ENCODE measurements at places on chromosomes 5 and 9.

DNA sequence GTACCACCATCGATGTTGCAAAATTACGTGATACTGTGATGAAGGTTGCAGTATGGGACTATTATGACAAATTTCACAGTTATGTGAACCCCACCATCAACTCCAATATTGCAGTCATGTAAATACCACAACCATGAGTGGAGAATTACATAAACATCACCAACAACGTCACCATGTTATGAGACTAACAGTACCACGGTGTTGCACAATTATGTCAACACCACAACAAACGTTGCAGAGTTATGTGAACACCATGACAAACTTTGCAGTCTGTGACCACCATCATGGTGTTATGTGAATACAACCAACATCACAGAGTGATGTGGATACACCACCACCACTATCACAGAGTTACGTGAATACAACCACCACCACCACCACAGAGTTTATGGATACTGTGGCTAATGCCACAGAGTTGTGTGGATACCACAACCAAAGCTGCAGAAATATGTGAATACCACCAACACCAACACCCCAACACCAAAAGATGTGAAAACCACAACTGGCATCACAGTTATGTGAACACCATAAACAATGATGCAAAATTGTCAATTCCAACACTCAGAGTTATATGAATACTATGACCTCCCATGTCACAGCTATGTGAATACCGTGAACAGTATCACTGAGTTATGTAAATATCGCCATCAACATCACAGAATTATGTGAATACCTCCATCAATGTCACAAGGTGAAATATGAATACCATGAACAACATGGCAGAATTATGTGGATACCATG lies 62.4 kb downstream of the SHC3 start:
- no peak for DNase-seq

- no peak for DNase-seq
Observed at GRCh38 chr5:151086905-151087360, 6.1 kb upstream of the TNIP1 start.

DNA sequence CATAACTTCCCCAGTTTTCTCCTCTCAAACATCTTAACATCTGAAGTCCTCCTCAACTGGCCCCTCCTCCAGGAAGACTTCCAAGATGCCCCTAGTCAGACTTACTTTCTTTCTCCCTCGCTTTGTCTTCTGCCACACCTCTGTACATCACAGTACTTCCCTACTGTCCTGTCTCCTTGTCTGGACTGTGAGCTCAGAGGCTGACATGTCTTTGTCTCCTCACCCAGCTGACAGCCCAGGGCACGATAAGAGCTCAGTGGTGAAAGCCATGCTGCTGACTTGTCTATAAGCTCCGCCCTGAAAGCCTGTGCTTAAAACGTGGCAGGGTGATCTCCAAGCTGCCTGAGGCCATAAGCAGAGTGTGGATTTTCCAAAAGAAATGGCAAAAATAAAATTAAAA lies 33.0 kb upstream of the SLC25A51 start:
- no peak for DNase-seq

- peak; percentile 35 for DNase-seq
Observed at GRCh38 chr5:4313138-4313537, 717.5 kb downstream of the IRX1 start.

DNA sequence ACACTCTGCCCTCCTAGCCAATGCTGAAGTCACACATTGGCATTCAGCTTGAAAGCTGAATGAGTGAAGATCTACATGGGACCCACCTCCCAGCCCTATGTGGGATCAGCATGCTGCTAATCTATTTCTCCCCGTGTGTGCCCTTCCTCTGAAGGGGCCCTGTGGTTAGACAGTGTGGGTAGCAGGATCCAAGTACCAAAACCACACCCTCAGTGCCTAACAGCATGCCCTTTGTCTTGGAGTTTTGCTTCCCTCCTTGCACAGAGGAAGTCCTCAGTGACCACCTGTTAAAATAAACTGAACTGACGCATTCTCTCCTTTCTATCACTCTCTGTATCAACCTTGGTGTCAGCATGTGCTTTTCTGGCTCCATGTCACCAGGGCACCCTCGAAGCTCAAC lies 25.0 kb downstream of the SH3TC2 start:
- DNase-seq: peak; percentile 44

- peak; percentile 6 for DNase-seq
Observed at GRCh38 chr5:171152382-171152781, 156.7 kb upstream of the TLX3 start.

- no peak for DNase-seq
Observed at GRCh38 chr5:135878156-135878620, 17.5 kb downstream of the IL9 start.

DNA sequence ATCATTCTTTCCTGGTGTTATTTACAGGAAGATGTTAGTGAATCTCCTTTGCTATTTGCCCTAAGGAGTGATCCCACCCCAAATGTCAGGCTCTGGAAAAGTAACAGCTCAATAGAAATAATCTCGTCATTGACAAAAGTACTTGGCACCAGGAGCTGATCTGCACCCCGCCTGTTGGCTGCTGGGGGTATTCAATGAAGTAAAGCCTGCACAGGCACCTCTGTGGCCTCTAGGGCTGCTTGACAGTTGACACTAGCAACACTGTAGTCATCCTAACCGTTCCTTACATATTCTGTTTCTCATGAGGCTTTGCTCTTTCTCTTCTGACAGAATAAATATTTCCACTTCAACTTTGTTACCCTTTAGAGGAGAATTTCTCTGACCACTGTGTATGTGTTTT lies 103.4 kb downstream of the DOCK2 start:
- no peak for DNase-seq

DNA sequence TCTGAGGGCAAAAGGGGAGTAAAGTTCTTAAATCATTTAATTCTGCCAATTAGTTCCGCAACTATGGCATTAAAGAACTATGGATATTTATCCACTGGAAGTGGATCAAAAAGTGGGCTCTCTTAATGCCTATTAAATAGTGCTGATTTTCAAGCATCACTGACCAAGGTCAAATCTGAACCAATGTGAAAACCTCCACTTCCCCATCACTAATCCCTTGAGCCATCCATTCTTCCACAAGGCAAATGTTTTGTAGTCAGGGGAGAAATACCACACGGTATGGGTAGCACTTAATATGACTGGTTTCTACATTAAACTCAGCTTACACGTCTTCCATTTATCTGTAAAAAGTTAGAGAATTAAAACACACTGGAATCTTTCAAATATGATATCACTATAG lies 57.6 kb downstream of the MLLT3 start:
- DNase-seq: no peak

- DNase-seq: no peak
Observed at GRCh38 chr5:79803007-79803406, 113.4 kb downstream of the CMYA5 start.

DNA sequence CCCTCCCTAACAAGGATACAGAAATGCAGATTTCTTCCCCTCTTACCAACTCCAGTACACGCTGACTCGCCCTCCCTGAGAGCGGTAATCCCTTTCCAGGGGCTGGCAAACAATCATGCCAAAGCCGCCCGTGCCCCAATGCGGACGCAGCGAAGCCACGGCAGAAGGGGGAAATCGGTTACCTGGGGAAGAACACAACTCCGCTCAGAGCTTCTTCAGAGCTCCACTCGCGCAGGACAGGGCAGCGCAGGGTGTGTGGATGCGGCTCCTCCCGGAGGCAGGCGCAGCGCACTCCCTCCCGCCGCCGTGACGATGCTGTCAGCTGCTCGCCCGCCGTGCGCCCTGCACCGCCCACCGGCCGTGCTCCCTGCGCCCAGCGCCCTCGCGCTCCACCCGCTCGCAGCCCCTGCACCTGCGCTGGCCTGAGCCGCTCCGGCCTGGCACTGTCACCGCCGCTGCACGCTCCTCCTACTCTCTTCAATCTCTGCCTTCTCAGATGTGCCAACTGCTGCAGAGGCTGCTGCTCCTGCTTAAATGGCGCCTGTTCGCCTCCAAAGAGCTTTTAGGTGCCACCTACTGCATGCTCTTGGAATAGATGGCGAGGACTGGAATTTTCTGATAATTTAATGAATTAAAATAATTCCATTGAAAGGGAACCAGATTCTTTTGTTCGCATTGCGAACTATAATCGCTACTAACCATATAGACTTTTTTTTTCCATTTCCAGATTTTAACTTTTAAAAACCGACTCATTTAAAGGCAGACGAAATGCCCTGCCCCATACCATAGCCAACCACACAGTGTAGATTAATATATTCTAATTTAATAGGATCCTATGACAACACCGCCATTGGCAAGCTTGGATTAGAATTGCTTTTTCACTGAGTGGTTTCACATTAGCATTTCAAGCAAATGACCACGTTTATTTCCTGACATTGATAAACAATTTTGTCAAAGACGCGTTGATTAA lies at the start of gene DIRAS2:
TSS of gene DIRAS2 (minus strand) at position 255 of the 970 bp plus-strand sequence. CDS start 28,997 bp downstream, outside the sequence.
- peak; percentile 84 for DNase-seq

GRCh38 chr5:126383246-126383645 lies 40.0 kb upstream of the GRAMD2B start:
- DNase-seq: no peak

- no peak for DNase-seq
Observed at GRCh38 chr9:99264070-99264680, 42.1 kb downstream of the SEC61B start.

GRCh38 chr5:178113141-178113787 lies at the start of gene N4BP3:
Gene N4BP3, plus strand, starts transcription at chr5:178113532. Its CDS starts 6,052 bp downstream, at chr5:178119584.
- DNase-seq: peak; percentile 91

DNA sequence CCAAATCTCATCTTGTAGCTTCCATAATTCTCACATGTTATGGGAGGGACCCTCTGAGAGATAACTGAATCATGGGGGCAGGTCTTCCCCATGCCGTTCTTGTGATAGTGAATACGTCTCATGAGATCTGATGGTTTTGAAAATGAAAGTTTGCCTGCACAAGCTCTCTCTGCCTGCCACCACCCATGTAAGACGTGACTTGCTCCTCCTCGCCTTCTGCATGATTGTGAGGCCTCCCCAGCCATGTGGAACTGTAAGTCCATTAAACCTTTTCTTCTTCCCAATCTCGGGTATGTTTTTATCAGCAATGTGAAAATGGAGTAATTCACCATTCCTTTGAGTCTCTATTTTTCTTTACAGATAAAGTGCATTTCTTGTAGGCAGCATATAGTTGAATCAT lies 66.9 kb upstream of the FNIP1 start:
- no peak for DNase-seq

DNA sequence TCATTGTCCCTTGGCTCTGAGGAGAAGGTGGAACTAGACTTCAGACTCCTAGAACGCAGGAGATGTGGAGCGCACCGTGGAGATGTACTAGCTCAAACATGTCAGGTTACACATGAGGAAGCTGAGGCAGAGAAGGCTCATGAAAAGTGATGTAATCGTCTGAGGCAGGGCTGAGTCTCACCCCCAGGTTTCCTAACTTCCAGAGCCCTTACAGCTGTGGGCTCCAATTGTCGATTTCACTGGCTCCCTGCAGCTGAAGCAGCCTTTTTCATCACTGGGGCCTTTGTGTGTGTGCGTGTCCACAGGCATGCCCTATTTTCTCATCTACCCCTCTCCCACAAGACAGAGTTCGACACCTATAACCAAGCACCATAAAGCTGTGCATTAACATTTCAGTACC lies 370.6 kb downstream of the NTRK2 start:
- DNase-seq: no peak

- DNase-seq: peak; percentile 20
Observed at GRCh38 chr5:87151547-87151946, 116.1 kb upstream of the RASA1 start.

- peak; percentile 6 for DNase-seq
Observed at GRCh38 chr9:19946441-19947109, 157.7 kb upstream of the SLC24A2 start.

DNA sequence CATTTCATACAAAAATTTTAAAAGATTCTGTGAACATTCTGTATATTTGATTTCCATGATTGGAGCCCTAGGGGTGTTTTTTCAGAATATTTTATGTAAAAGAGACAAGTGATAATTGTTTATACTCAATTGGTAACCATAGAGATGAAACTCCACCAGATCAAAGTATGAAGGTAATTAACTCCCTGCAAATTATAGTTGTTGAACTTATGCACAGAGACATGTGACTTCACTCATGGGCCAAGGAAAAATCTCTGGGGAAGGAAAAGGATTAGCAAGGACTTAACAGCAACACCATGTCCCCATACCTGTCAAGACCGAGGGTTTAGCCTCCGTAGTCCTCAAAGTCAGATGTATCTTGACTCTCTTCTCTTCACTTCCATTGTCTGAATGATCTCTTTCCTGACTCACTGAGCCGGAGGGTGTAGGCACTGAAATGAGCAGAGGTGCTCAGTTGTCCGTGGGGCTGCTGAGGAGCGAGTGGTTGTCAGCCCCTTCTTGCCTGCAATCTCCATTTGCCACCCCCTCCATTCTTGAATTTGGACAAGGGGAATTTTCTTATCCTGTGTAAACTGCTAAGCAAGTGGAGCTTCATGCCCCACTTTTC lies 17.5 kb upstream of the CXCL14 start:
- no peak for DNase-seq

- no peak for DNase-seq
Observed at GRCh38 chr9:17627641-17628040, 48.8 kb downstream of the SH3GL2 start.

GRCh38 chr5:861442-862366 lies 10.9 kb upstream of the ZDHHC11 start:
- DNase-seq: no peak

GRCh38 chr5:102819634-102820033 lies 64.5 kb downstream of the PAM start:
- DNase-seq: no peak

All from urothelium cell line (cell line).